ENCODE measurements at places on chromosomes 16 and 17.

GRCh38 chr16:25868706-25869370 lies 177.1 kb downstream of the HS3ST4 start:
- DNase-seq, result no peak

DNA sequence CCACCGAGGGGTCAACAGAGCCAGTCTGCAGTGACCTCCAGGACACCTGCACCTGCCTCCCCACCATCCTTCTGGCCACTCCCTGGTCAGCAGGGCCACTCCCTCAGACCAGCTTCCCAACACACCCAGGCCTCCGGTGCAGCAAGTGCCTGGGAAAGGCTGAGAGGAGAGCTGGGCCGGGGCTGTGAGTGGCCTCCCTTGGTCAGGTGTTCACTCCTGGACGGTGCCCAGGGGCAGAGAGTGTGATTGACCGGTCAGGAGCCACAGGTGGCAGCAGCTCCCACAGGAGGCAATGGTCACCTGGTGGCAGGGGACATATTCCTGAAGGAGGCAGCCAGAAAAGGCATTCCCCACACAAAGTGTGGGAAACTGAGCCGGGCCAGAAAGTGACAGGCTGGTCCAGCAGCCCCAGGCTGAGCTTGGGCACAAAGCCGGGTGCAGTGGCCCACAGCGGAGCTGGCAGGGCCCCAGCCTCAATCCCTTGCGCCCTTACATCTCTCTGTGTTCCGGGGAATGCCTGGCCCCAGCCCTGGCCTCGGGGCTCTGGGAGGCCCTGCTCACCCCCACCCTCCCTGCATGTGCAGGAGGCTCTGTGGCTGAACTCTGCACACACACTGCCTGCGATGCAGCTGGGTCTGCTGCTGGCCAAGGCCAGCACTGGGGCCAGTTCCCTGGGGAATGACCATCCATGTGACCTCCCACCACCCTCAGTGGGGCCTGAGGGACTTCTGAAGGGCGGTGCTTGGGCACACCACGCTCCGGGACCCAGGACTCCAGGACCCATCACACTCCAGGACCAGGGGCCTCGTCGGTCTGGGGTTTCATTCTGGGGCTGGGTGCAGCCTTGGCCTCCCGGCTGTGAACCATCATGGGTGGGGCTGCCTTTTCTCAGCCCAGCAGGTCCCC lies 1.2 kb upstream of the C17orf99 start:
- no peak for DNase-seq

DNA sequence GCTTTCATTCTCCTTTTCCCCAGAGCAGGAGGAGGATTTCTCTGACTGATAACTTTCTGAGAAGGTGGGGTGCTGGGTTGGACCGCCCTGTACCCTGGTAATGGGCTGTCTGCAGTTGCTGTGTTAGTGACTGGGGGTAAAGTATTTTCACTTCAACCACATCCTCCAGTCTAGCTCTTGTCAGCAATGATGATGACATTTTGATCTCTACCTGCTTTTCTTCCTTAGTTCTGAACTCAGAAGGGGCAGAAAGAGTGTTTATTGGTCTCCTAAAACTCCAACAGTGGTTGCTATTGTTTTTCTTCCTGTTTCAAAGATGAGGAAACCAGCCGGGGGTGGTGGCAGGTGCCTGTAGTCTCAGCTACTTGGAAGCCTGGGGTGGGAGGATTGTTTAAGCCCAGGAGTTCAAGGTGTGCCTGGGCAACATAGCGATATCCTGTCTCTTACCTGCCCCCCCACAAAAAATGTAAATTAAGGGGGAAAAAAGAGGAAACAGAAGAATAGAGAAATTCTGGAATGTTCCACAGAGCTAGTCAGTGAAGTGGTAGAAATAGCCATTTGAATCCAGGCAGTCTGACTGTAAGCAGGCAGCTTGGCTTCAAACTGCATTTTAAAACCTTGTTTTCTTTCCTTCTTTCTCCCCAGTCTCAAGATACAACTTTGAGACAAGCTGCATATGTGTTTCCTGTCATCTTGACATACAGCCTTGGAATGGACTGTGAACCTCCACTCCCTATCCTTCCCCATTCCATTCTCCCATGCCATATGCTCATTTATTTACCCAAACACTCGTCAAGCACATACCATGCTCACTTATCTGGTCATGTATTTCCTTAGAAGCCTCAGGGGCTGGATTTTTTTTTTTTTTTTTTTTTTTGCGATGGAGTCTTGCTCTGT lies 3.3 kb upstream of the N4BP1 start:
- DNase-seq, result no peak

- no peak for DNase-seq
Observed at GRCh38 chr17:69679829-69680228, 265.3 kb downstream of the MAP2K6 start.

GRCh38 chr17:64103391-64104364 lies 26.3 kb downstream of the ERN1 start:
- DNase-seq, result no peak

DNA sequence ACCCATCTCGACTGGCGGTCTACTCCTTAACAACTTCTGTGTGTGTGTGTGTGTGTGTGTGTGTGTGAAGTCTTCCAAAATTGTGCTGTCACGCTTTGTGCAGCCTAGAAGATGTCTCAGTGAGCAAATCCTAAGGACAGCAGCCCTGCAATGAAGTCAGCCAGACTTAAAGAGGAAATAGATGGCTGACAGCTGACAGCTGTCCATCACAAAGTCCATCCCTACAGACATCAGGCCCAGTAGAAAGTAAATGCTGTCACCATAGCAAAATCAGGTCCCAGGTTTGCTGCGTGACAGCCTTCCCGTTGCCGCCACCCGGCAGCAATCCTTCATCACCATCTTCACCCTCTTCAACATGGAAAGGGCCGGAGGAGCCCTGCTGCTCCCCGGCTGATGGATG lies 416.0 kb downstream of the SOX9 start:
- DNase-seq, result no peak

- DNase-seq, result no peak
Observed at GRCh38 chr17:28635506-28635905, 9.5 kb downstream of the BLTP2 start.

DNA sequence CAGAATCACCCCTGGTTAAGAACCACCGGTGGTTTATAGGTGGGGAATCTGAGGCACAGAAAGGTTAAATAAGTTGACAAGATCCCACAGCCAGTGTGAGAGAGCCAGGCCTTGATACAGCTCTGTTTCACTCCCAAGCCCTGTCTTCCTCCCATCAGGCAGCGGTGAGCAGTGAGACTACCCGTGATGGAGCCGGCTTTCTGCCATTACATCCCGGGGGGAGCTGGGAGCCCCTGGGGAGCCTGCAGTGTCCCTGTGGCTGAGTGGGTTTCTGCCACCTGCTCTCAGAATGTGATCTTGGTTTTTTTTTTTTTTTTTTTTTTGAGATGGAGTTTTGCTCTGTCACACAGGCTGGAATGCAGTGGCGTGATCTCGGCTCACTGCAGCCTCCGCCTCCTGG lies 66.4 kb downstream of the ABCC1 start:
- DNase-seq, result no peak

- DNase-seq, result peak; percentile 68
Observed at GRCh38 chr17:40075201-40075941, 12.6 kb downstream of the THRA start.

DNA sequence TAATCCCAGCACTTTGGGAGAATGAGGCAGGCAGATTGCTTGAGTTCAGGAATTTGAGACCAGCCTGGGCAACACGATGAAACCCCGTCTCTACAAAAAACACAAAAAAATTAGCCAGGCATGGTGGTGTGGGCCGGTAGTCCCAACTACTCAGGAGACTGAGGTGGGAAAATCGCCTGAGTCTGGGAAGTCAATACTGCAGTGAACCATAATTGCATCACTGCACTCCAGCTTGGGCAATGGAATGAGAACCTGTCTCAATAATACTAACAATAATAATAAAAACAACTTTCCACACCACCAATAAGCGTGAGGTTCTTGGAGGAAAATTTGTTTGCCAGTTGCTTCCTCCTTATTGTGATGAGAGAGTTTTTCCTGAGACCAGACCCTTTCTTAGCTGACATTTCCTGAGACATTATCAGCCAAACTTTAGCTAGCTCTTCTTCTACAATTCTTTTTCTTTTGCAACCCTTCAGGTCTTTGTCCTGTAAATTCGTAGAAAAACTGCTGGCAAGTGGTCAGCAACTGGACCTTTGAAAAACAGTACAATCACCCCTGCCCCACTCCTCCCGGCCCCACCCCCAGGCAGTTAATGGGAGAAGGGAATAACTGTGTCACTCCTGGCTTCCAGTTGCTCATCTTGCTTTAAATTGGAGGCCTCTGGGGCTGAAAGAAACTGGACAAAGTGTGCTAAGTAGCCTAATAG lies 3.5 kb upstream of the EZH1 start:
- no peak for DNase-seq

- DNase-seq, result no peak
Observed at GRCh38 chr16:54780266-54780665, 150.4 kb upstream of the IRX5 start.

DNA sequence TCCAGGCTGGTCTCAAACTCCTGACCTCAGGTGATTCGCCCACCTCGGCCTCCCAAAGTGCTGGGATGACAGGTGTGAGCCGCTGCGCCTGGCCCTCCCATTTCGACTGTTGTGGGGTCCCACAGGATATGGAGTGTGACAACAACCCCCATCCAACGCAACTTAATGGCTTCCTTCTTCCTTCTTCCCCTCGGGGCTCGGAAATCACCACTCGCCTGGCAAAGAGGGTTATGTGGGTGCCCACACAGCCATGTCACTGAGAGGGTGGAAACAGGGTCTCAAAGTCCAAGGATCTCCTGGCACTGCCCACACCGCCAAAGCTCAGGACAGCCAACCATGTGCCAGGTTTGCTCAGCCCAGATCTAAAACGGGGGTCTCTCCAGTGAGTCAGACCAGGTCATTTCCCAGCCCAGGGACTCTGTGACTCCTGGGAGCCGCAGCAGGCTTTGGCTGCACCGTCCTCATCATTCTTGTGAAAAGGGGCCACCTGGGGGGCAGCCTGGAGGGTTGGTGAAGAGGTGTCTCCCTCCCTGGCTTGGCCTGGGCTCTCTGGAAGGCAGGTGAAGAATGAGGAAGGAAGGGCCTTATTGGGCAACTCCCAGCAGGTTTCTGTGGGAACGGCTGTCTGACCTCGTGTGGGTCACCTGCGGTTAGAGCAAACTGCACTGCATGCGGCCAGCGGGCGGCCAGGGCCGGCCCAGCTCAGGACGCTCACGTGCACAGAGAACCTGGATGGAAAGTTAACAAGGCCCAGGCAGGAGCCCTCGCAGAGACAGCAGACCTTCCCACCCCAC lies 25.3 kb upstream of the LITAF start:
- no peak for DNase-seq

DNA sequence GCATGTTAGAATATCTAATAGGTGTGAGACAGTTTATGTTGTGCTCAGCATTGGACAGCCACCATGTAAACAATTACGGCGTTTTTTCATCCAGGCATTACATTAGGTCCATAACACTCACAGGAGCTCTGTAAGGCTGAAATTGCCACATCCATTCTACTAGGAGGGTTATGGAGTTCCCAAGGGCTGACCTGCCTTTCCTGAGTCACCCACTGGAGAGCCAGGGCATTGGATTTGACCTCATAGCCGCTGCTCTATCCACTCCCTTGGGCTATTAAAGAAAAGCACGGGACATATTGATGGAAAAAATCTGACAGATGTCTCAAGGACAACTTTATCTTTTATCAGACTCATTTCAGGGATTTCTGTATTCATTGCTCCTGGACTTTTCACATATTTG lies 306.3 kb upstream of the HSBP1 start:
- DNase-seq, result no peak

GRCh38 chr16:46743232-46743719 lies 4.9 kb downstream of the MYLK3 start:
- DNase-seq, result no peak

- DNase-seq, result peak; percentile 77
Observed at GRCh38 chr16:56356276-56357240, 68.8 kb downstream of the AMFR start.

DNA sequence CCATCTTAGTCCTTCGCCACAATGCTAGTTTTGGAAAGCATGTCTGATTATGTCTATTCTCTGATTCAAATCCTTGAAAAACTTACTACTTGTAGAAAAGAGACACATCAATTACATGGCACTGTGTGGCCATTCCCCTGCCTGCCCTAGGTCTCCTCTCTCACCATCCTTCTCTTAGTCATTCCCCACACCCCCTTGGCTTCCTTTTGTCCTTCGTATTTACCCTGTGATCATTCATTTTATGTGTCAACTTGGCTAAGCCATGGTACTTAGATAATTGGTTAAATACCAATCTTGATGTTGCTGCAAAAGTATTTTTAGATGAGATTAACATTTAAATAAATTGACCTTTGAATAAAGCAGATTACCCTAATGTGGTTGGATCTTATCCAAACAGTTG lies 122.9 kb upstream of the CDH11 start:
- DNase-seq, result no peak

DNA sequence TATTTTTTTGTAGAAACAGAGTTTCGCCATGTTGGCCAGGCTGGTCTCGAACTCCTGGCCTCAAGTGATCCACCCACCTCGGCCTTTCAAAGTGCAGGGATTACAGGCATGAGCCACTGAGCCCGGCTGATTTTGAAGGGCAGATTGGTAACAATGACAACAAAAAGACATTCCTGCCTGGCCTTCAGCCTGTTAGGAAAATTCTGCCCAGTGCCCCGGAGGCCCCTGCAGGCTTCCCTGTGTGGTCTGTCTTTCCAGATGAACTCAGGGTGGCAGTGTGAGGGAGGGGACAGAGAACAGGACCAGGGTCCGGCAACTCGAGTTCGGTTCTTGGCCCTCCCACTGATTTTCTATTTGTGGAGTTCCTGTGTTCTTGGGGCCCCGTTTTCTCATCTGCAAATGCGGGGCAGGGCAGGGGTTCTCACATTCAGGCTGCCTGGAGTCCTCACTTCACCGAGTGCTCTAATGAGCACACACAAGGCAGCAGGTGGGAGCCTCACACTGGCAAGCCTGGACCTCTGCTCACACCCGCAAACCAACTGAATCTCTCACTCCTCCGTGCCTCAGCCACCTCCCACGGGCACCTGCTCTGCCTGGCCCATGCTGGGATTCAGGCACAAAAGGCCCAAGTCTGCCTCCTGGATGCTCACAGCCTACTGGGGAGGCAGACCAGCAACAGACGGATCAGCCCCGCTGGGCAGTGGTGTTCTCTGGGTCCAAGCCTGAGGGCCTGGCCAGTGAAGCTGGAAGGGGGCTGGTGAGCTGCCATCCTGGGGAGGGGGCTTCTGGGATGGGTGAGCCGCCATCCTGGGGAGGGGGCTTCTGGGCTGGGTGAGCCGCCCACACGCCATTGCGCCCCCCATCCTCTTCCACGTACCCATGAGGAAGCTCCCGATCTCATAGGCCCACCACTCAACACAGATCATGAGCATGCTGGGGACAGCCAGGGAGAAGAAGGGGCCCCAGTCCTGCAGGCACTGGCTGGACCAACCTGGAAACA lies 10.3 kb downstream of the SLC47A2 start:
- DNase-seq, result no peak

DNA sequence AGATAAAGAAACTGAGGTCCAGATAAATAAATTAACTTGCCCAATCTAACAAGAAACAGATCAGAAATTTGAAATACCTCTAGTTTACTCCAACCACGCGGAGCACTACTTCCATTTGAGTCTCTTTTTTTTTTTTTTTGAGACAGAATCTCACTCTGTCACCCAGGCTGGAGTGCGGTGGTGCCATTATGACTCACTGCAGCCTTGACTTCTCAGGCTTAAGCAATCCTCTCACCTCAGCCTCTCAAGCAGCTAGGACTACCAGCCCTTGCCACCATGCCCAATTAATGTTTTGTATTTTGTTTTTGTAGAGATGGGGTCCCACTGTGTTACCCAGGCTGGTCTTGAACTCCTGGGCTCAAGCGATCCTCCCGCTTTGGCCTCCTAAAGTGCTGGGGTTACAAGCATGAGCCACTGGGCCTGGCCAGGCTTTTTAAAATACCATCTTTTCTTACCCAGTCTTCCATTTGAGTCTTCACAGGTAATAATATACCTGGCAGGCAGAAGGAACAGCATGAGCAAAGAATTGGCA lies 3.3 kb upstream of the NACA2 start:
- DNase-seq, result no peak

GRCh38 chr16:8481810-8482209 lies 108.5 kb downstream of the TMEM114 start:
- no peak for DNase-seq

Measured in natural killer cell treated with Interleukin-12 subunit alpha and Interleukin-12 subunit beta and Interleukin-15 and Interleukin-18, amount 100 ng/mL, for 72 hours (primary cell).